ENCODE measurements at places on chromosomes 1 and 21.

DNA sequence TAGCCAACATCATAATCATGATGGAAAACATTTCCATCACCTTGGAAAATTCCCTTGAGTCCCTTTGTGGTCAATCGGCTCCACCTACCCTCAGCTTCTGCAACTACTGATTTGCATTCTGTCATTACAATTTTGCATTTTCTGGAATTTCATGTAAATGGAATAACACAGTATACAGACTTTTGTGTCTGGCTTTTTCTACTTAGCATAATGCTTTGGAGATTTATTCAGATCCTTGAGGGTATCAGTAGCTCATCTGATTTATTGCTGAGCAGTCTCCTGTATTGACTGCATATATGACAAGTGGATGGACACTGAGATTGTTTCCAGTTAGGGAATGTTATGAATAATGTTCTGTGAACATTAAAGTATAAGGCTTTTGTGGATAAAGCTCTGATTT lies 358.3 kb downstream of the USP25 start:
- no peak for DNase-seq

- DNase-seq, result no peak
Measured at GRCh38 chr1:183905508-183906113, 100.7 kb downstream of the RGL1 start.

GRCh38 chr21:28263974-28264373 lies 728.7 kb downstream of the LTN1 start:
- no peak for DNase-seq

DNA sequence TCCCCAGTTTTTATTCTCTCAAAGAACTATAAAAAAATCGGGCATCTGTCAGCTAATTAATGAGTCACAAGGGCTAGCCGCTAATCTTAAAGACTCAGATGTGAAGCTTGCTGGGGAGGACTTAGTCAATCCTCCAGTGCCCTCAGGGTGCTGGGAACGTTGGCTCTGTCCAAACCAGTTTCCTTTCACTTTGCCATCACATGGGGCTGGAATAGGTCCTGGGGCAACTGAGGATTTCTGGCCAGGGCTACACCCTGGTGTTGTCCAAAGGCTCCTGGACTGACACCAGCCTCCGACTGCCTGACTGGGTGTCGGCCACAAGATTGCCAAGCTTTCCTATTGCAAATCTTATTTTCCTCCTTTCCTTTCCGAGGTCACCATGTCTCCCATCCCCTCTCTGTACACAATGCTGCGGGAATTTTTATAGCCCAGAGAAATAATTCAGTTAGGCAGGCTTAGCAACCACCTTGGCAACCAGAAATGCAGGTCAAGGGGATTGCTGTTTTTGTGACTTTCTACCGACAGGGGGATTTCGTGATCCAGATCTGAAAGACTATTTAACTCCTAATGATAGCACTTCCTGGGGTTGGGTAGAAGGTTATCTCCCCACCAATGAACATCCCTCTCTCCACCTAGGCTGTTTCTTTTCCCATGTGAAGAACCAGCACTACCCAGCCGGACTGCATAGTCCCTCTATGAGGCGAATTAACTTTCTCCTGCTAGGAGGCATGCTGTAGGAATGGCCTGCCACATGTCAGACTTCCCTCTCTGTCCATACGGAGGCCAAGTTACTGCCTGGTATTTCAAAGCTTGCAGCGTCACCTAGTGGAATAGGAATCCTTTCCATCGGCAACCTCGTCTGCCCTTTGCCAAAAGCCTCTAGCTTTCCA lies 29.9 kb upstream of the CTBS start:
- no peak for DNase-seq

- peak; percentile 21 for DNase-seq
Measured at GRCh38 chr1:157269656-157270375, 131.6 kb upstream of the ETV3 start.

DNA sequence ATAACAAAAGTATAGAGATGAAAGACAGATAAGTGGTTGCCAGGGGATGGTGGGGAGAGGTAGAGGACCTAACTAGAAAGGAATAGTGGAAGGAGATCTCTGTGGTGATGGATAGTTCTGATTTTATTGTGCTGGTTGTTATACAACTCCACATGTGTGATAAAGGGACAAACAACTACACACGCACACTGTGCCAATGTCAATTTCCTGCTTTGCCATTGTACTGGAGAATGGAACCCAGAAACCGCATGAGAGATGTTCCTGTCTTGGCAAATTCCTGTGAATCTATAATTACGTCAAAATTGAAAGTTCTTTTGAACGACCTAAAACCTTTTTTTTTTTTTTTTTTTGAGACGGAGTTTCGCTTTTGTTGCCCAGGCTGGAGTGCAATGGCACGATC lies 11.0 kb downstream of the TNFRSF9 start:
- DNase-seq, result no peak

DNA sequence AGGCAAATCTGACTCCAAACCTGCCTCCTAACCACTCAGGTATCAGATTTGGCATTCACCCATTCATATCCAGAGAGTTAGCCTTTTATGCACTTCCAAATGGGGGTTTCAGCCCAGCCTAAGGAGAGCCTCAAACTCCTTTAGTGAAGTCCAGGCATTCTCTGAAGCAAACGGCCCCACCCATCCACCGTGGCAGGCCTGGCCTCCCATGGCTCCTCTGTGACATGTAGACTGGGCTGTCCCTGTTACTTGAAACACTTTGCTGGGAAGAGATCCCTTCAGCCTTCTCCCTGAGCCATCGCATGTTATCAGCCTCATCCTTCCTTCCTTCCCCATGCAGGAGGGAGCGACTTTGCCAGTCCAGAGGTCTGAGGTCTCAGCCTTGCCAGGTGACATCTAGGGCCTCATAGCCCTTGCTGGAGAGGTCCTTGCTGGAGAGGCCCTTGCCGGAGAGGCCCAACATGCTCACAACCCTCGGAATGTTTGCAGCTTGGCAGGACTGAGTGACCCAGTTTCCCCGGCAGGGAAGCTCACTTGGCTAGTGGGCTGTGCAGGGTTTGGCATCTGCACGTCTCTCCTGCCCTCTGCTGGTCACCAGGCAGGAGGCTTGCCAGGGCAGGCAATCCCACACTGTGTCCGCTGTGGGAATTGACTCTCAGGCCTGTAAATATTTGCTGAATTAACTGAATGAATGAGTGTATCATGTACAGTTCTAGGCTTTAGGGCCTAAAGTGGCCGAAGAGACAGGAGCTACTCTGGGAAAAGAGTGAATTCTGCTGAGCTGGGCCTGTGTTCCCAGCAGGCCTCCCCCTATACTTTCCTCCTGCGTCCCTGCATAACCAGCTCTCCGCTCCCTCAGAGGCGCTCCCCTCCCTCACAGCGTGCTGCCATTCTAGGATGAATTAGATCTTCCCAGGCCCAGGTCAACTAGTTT lies 26.7 kb upstream of the RBM15 start:
- DNase-seq, result peak; percentile 67

DNA sequence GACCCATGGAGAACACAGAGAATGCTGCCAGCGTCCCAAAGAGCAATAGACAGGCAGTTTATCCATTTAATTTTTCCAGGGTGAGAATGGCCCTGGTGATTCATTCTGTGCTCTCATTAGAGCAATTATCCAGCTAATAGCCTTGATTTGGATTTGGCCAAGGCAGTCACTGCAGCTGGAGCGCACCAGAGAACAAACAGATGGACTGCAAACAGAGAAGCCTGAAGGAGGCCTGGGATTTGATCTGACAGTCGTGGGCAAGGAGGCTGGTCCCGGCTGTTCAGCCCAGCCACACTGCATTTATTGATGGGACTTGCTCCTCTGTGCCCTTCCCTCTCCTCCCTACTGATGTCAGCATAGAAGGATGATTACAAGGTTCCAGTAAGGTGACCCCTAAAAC lies 353.9 kb upstream of the C1orf174 start:
- DNase-seq, result no peak

- no peak for DNase-seq
Measured at GRCh38 chr1:212219679-212220463, 65.3 kb upstream of the PPP2R5A start.

GRCh38 chr1:18100491-18101063 lies 7.0 kb upstream of the IGSF21 start:
- DNase-seq, result peak; percentile 76

GRCh38 chr1:57262472-57262871 lies 161.4 kb downstream of the DAB1 start:
- no peak for DNase-seq

DNA sequence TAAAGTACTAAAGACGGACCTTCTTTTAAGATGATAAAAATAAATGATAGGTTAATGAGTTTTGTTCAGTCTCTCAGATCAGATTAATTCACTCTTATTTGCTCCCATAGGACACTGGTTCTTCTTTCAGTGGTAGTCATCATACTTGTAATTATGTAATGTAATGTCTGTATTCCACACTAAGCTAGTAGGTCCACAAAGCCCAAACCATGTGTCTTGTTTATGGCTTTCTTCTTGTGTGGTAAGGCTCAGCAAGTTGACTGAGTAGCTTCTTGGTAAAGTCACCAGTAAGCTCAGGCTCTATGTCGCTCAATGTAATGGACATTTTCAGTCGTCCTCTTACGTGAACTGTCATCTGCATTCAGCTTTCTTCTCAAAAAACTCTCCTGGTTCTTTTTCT lies 2.5 kb downstream of the LYPLAL1 start:
- DNase-seq, result no peak
